CD4-positive, alpha-beta T cell treated with Interleukin-12 subunit alpha and Interleukin-12 subunit beta, for 1 hour (primary cell): ENCODE measurements at places on chromosomes 2 and 18.

GRCh38 chr2:21330786-21331391, 207.1 kb downstream of the TDRD15 start:
- DNase-seq: no peak

DNA sequence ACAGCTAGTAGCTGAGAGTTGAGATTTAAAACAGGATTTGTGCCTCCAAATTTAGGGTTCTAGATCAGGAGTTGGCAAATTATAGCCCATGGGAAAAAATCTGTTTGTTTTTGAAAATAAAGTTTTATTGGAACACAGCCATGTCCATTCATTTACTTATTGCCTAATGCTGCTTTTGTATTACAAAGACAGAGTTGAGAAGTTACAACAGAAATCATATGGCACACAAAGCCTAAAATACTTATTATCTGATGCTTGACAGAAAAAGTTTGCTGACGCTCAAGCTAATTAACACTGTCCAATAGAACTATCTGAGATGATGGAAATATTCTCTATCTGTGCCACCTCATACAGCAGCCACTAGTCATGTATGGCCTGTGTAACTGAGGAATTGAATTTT, 229.1 kb upstream of the RASGRP3 start:
- DNase-seq: no peak

DNA sequence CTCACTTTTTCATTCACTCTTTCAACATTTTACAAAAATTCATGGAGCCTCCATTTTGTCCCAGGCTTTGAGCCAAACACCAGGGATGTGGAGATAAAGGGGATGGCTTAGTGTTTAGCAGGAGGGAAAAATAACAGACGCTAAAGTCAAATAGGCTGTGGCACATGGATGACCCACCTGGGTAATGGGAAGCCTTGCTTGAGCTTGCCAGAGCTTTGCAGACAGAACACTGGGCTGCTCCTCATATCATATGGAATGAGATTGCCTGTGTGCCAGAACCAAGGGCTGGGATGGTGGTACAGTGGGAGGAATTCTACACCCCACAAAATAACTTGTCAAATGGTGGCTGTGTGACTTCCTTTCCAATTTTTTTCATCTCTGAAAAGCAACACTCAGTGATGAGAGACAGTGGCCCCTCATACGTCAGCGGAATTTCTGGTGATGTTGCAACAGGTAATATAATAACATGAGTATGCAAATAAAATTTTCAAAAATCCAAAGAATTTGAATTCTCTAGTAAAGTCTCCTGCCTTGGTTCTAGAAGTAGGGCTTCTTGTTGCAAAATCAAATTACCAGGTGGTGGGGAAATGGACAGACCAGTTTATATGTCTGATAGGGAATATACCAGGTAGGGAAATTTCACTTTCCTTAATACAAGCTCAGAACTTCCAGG, 252.9 kb downstream of the CLIP4 start:
- no peak for DNase-seq

GRCh38 chr2:127407661-127408003, 10.6 kb upstream of the PROC start:
- DNase-seq: no peak

GRCh38 chr18:52569492-52569891, 229.5 kb downstream of the DCC start:
- DNase-seq: no peak
